ENCODE measurements at places on chromosomes 11 and 22.

DNA sequence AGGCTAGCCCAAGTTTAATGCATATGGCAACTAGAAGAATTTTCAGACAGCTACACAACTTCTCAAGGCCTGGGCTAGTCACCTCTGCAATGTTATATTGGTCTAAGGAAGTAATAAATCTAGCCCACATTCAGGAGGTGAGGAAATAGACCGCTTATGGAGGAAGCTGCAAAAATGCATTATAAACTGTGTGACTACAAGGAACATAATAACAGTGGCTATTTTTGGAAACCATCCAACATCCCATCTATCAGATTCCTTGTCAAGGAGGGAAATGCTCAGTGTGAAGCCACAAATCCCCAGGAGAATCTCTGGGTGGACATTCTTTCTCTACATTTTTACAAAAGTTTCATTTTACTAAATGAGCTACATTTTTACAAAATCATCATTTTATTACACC is 76.1 kb downstream of the BBOX1 start:
- DNase-seq, result no peak

GRCh38 chr11:40877981-40878380 is 581.5 kb downstream of the LRRC4C start:
- DNase-seq, result no peak

DNA sequence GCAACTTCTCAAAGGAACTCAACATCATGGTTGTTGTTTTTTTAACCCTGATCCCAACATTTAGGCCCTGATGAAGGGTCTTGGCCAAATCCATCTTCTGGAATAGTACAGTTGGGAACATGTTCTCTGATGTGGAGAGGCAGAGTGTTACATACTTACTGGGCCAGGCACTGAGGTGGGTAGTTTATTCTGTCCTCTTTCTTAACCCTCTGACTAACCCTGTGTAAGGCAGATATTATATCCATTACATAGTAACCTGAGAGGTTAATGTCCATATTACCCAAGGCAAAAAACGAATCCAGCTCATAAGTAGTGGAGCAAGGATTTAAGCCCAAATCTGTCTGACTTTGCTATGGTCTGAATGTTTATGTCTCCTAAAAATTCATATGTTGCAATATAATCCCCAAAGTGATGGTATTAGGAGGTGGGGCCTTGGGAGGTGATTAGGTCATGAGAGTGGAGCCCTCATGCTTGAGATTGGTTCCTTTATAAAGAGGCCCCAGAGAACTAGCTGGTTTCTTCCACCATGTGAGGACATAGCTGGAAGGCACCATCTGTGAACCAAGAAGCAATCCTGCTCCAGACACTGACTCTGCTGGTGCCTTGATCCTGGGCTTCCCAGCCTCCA is 16.3 kb downstream of the PPFIBP2 start:
- DNase-seq, result no peak

- no peak for DNase-seq
Measured at GRCh38 chr11:69232821-69233743, 60.9 kb upstream of the MYEOV start.

DNA sequence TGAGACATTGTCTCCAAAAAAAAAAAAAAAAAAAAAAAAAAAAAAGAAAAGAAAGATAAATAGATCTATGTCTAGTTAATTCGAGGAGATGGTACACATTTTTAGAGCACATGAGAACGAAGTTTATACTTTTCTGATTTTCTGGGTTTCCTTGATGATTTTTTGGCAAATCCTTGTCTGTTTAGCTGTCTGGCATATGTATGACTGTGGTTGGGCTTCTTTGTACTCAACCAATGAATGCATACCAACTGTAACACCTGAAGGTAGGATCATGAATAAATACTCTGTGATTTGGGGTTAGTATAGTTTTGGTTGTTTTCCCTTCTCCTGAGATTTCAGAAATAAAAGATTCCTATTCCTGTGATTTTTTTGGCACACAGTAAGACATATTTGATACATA is 63.1 kb downstream of the ARHGEF12 start:
- no peak for DNase-seq
